ENCODE measurements at places on chromosomes 5 and 9. TPM values are rescaled to one million over a fixed set of nuclear protein-coding genes. Genes with fewer than 3 reads are reported as not detected.

DNA sequence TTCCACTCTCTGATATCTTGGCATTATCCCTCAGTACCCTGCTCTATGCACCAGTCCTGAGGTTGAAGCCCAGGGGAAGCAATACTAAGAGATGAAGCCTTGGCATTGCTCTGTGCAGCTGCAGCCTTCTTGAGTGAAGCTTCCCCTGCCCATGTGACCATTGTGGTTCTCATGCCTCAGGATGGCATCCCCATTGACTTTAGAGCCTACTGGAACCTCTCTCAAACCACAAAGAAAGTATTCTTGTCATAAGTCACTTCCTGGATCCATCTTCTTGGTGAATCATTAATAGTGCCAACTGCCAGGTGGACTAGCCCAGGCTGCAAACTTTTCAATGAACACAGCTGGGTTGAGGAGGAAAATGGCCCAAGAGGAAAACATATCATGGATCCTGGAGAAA, 283.9 kb upstream of the RFX3 start:
- DNase-seq = no peak

The CDHR2 gene
- total RNA-seq = not detected

- DNase-seq = no peak
Measured at GRCh38 chr5:8192840-8193239, 323.9 kb downstream of the MTRR start.

GRCh38 chr5:111563031-111563822, 50.9 kb upstream of the STARD4 start:
- DNase-seq = no peak

GRCh38 chr5:181261320-181262049, 542 bp upstream of the TRIM52 start:
- peak; percentile 61 for DNase-seq

- no peak for DNase-seq
Measured at GRCh38 chr5:392431-392988, 50.5 kb upstream of the EXOC3 start.

GRCh38 chr5:133994990-133995333, 9.8 kb downstream of the VDAC1 start:
- no peak for DNase-seq

- no peak for DNase-seq
Measured at GRCh38 chr5:96024683-96025475, 63.2 kb upstream of the ELL2 start.

The SH2D3C gene
- total RNA-seq = 4.6 TPM

The IFNB1 gene
- total RNA-seq = not detected

DNA sequence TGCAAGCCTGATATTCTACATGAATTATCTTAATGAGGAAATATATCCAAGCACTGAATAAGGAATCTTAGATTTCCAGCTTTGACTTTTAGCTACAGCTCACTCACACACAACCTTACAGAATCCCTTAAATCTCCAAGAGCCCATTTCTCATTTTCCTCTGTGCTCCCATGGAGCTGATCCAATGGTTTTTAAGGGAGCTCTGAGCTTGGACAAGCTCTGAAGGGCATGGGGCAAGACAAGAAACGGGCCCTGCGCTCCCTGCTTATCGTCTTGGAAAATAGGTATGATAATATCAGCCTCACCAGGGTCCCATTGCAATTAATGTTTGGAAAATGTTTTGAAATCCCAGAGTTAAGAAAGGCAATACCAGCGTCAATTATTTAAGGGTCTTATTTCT, 1021.7 kb downstream of the NR2F1-AS1 start:
- DNase-seq = peak; percentile 56

DNA sequence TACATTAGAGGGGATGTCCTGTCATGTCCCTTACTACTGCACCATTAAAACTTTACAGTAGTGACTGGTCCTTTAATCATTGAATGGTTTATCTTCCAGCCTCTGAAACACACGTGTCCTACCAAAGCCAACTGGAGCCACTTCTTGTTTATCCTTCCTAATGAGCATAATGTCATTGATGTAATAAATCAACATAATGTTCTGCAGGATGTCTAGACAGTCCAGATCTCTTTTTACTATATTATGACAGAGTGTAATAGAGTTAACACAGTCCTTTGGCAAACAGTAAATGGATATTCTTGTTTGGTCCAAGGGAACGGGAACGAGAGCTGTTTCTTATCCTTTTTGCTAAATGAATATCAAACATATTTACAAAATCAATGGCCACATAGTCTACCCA, 88.1 kb upstream of the PTPRD start:
- DNase-seq = no peak

DNA sequence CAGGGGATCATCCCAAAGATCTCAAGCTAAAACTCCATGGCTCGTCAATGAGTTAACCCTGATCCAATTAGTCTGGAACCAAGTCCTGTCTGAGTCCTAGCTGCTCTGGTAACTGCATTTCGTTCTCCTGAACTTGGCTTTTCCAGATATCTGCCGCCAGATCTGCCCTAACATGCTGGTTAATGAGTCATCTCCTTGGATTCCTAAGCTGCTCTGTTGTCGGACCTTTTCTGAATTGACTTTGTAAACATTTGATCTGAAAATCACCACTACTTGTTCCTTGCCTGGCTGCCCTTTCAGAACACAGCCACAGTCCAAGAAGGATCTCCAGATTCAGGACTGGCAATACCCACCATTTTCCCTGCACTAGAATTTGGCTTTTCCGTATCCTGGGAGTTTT, 473.0 kb downstream of the ZSWIM6 start:
- DNase-seq = no peak
